ENCODE measurements at places on chromosomes 3 and 15.

- no peak for DNase-seq
Measured at GRCh38 chr3:86990734-86991481, at the start of gene VGLL3. Gene VGLL3, minus strand, starts transcription at chr3:86991149. Its CDS starts 406 bp downstream, at chr3:86990743.

DNA sequence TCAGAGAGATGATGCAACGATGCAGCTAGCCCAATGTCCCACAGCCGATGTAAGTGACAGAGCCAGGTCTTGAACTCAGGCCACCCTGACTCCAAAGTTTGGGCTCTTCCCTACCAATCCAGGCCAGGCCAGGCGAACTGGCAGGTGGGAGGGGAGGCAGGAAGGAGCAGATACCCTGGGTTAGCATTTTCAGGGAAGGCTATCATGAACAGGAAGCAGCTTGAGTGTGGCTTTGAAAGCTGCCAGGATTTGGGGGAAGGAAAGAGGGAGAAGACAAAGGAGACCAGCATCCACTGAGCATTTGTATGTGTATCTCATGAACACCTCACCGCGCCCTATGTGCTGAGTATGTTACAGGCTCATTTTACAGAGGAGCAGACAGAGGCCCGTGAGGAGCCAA lies 38.8 kb downstream of the LMCD1 start:
- DNase-seq = no peak

- DNase-seq = no peak
Measured at GRCh38 chr3:149015393-149015792, 24.1 kb downstream of the GYG1 start.

DNA sequence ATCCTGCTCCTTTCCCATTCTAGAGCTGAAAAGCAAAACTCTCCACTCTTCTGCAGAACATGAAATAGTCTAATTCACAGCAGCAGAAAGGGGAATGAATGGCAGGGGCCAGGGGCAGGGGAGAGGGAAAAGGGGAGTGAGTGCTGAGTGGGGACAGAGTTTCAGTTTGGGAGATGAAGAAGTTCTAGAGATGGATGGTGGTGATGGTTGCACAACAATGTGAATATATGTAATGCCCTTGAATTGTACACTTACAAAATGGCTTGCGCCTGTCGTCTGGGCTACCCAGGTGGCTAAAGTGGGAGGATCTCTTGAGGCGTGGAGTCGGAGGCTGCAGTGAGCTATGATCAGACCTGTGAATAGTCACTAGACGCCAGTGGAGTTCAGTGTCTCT lies 78.5 kb upstream of the MEF2A start:
- DNase-seq = no peak

DNA sequence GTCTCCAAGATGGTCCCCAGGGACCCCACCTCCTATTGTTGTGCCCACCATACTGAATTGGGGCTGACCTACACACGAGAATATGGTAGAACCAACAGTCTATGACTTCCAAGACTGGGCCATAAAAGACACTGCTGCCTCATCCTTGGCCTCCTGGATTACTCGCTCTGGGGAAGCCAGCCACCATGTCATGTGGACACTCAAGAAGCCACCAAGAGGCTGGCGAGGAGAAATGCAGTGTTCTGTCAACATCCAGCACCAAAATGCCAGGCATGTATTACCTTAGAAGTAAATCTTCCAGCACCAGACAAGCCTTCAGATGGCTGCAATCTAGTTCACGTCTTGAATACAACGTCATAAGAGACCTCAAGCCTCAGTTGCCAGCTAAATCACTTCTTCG lies 17.1 kb upstream of the TPM1 start:
- no peak for DNase-seq

- DNase-seq = no peak
Measured at GRCh38 chr3:150225986-150226385, 182.1 kb upstream of the TSC22D2 start.

GRCh38 chr3:178203650-178204049 lies 332.6 kb upstream of the KCNMB2 start:
- no peak for DNase-seq

GRCh38 chr3:99506-99905 lies 97.1 kb upstream of the CHL1 start:
- DNase-seq = no peak

- DNase-seq = no peak
Measured at GRCh38 chr15:38504680-38505467, 50.9 kb downstream of the FAM98B start.

DNA sequence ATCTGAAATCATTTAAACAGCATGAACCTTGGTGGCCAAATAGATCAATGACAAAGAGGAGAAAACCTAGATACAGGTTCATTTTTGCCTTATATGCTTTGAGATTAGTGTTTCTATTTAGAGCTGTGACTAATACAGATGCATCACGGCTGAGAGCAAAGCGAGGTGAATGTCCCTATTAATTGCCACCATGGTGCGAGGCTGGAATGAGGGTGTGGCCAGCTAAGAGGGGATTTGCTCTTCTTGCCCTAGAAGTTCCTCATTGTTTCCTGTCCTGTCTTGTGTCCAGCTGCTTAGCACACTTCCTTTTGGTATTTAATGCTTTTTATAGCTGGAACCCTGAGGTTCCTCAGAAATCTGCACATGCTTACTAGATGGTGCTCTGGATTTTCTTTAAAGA lies 339.1 kb upstream of the RGMA start:
- DNase-seq = no peak

DNA sequence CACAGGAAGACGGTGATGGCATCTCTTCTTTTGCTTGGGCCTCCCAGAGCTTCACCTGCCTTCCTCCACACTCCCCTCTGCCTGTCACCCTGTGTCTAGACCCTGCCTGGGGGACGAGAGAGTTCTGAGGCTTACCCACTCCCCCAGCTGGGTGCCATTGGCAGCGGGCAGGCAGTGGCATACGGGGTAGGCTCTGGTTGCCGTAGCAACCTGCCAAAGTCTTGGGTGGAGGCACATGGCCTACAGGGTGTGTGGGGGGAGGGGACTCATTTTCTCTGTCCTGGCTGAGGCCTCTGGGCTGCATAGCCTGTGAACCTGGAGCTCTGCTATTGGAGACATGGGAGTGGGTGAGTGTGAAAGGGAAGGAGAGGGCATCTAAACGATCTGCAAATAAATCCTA lies 4.4 kb downstream of the INSYN1 start:
- DNase-seq = no peak

GRCh38 chr3:113697500-113698090 lies 1.2 kb upstream of the USF3 start:
- no peak for DNase-seq

DNA sequence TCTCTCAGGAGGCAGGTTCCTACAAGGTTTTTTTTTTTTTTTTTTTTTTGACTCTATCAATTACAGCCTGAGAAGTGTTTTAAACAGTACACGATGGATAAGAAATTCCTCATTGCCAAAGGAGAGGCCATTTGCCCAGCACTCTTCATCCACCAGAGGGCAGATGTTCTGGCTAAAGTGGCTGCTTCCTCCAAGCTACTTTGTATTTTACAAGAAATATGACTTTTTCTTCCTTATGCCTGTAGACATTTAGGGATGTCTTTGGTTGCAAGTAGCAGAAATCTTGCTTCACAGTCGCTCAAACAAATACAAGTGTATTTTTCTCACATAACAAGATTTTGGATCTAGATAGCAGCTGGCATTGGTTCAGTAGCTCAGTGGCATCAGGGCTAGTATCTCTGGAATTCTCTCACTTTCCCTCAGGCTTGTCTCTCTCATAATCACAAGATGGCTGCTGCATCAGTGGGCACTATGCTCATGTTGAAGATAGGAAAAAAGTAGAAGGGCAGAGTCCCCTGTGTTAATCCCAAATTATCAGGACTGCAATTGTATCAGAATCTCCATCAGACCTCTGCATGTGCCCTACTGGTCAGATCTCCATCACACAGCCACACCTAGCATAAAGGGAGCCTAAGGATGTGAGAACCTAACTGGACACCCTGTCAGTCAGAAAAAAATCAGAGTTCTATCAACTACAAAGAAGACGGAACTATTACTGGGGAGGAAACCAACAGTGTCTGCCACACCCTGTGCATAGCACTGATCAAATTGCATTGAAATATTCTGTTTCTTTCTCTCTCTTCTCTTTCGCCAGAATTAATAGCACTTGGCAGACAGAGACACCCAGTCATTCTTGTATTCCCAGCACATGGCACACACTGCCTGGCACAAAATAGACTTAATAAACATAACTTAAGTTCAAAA lies 138.9 kb upstream of the COL8A1 start:
- no peak for DNase-seq

GRCh38 chr3:142664311-142664710 lies 59.5 kb upstream of the TRPC1 start:
- DNase-seq = no peak

GRCh38 chr3:129526121-129526900 lies 2.1 kb upstream of the RHO start:
- no peak for DNase-seq

DNA sequence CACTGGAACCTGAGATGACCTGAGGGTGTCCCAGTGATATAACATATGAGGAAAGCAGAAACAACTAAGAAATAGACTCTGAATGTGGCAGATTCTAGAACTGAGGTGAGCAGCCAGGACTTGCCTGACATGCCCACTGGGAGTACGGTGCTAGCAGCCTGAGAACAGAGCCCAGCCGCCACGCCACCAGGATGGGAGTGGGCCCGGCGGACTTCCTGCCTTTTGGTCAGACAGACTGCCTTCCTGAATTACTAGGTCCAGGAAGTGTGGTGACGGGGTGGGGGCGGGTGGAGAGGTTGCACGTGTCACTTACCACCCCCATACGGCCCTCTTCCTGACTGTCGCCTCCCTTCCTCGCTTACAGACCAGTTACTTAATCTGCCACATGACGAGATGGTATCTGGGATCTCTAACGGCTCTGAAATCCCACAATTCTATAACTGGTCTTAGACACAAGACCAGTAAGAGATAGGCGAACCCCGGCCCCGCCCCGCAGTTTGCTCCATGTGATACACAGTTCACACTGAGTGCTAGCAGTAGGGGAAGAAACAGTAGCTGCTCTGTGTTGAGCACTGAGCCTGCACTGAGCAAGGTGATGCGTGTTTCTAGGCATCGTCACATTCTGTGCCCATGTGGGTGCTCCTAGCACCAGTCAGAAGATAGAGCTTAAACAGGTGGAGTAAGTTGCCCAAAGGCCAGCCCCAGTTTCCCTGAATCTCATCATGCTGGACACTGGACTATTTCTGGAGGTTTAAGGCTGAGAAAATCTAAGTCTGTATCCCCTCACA lies 95.7 kb downstream of the CPN2 start:
- DNase-seq = peak; percentile 14

DNA sequence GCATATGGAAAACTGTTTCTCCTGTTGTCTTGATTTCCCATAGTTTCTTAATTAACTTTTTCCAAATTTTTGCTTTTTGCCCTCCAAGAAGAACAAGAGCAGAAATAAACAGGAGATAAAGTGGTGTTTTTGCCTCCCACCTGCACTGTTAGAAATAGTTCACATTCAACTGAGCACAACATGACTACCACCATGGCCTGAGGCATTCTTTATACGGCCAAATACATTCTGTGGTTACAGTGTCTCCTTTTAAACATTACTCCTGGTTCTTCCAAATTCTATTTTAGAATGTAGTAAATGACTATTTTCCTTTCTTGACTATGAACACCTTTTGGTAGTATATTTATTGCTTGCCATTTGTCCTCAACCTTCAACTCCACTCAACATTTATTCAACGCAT lies 98.5 kb downstream of the LARS2 start:
- no peak for DNase-seq

DNA sequence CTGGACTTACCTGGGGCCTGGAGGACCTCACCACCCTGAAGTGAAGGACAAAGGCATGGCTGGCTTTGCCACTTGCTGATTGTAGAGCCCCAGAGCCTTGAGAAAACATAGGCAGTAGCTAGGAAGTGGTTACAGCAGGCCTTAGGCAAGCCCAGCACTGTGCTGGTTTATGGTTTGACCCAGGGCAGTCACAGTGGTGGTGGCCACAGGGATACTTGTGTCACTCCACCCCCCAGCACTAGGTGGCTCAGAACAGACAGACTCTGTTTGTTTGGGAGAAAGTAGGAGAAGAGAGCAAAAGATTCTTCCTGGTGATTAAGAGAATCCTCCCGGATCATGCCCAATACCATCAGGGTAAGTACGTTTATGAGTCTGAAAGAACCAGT lies 13.2 kb upstream of the COL8A1 start:
- DNase-seq = no peak

DNA sequence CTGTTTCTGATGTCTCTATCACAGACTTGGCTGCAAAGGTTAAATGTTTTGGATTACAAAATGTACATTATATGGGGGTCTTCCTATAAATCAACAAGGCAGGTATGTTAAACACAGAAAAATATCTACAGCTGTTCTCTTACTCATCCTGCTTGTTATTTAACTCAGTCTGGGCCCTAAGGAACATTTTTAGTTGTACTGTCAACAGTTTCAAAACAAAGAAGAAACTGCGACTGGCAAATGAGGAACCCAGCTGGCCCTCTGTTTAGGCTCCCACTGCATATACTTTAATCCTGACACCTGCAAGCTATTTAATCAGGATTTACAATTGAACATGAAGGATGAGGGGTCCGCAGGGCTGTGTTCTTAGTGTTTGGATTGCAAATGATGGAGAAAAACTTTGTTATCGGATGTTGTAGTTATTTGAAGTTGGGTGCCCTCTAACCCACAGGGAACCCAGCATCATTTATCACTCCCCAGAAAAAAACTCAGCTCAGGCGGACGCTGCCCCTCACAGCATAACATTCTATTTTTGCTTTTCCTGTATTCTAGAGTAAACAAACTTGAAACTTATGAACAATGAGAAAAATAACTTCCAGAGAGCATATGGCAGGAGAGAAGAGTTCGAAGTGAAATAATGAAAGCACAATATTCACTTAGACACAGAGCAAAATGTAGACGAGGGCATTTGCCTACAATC lies 91.2 kb downstream of the POLR2M start:
- no peak for DNase-seq

DNA sequence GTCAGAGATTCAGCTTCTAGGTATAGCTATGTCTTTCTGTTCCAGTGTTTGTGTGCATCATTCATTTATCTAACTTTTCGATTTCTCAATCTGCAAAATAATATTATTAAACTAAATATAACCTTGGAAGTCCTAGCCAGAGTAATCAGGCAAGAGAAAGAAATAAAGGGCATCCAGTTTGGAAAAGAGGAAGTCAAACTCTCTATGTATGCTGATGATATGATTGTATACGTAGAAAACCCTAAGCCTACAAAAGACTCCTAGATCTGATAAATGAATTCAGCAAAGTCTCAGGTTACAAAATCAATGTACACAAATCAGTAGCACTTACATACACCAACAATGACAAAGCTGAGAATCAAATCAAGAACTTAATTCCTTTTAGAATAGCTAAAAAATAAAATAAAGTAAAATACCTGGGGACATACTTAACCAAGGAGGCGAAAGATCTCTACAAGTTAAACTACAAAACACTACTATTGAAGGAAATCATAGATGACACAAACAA lies 718.2 kb downstream of the NTRK3 start:
- no peak for DNase-seq

- no peak for DNase-seq
Measured at GRCh38 chr3:187518616-187519015, 150.4 kb downstream of the RTP4 start.

Measured in activated CD8-positive, alpha-beta memory T cell treated with anti-CD3 and anti-CD28 coated beads for 4 hours (primary cell).